ENCODE measurements at places on chromosomes 2 and 18. TPM values are rescaled to one million over a fixed set of nuclear protein-coding genes. Genes with fewer than 3 reads are reported as not detected.

The CYB5A gene
- 126 TPM for total RNA-seq

DNA sequence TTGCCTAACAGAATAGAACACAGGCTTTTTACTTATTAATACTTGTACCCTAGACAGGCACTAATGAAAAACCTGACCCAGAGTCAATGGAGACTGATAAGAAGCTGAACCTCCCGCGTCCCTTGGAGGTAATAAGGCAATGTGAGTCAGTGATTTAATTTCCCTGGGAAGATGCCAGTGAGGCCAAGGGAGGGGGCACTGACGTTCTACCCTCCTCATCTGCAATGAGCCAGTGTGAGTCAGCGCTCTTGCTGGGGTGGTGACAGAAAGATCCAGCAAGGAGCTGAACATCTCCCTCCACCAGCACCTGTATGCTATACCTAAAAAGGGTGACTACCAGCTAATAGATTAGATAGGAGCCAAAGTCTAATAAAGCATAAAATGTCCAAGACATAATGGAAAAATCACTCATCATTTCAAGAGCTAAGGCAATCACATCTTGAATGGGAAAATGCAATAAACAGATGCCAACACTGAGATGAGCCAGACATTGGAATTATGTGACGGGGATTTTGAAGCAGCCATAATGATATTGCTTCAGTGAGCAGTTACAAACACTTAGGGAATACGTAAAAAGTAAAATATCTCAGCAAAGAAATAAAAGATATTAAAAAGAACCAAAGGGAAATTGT lies 116.9 kb downstream of the TPGS2 start:
- DNase-seq, result no peak

- no peak for DNase-seq
Measured at GRCh38 chr2:237227592-237228280, 142.0 kb downstream of the COPS8 start.

- no peak for DNase-seq
Measured at GRCh38 chr2:26968001-26968400, 2.4 kb upstream of the MAPRE3 start.

GRCh38 chr2:146366276-146366675 lies 1478.6 kb upstream of the ACVR2A start:
- DNase-seq, result no peak

GRCh38 chr18:63319383-63320122 lies at the start of gene BCL2:
Gene BCL2, minus strand, starts transcription at chr18:63319769.
- no peak for DNase-seq

The ME2 gene
- total RNA-seq, result 64.2 TPM

The RAPGEF4 gene
- 2.2 TPM for total RNA-seq

GRCh38 chr2:98509542-98510321 lies 65.1 kb downstream of the INPP4A start:
- DNase-seq, result no peak

DNA sequence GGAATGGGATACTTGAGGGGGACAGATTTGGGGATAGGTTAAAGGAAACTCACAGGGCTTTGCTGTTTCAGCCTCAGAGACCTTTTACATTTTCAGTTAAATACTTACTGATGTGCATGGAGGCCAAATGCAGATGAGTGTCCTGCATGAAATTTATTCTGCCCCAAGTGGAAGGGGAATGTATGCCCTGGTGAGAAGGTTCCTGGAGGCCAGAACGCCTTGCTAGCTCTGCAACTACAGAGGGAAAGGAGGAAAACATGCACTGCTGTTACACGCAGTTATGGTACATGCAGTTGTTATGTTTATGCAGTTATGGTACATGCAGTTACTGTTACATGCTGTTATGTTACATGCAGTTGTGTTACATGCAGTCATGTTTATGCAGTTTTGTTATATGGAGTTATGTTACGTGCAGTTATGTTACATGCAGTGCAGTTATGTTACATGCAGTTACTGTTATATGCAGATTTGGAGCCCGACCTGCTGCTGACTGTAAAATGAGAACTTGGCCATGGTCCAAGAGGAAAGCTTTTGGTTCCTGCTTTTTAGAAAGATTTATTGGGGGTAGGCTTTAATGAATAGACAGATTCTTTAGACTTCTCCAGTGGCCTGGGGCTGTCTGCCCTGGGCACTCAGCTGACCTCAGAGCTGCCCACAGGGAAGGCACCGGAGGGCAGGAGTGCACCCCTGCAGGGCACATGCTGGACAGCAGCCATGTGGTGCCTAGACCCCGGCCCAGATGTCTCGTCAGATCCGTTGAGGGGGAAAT lies 84.1 kb downstream of the LDLRAD4 start:
- no peak for DNase-seq

The SOX11 gene
- total RNA-seq, result 0.14 TPM

DNA sequence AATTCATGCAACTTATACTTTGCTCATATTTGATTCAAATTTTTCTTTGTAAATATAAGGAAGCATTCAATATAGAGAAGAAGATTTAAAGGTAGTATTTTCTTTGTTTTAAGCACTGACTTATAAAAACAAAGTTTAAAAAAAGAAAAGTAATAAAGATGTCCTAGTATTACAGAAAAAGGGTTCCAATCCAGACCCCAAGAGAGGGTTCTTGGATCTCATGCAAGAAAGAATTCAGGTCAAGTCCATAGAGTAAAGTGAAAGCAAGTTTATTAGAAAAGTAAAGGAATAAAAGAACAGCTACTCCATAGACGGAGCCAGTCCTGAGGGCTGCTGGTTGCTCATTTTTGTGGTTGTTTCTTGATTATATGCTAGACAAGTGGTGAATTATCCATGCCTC lies 267.9 kb downstream of the CTNNA2 start:
- no peak for DNase-seq

The CHST9 gene
- 0.82 TPM for total RNA-seq

GRCh38 chr2:226905718-226906117 lies 69.9 kb downstream of the RHBDD1 start:
- no peak for DNase-seq

The ANKRD30BL gene
- total RNA-seq, result not detected
